Stimulated activated CD4-positive, alpha-beta T cell treated with anti-CD3 and anti-CD28 coated beads, Interleukin-15, amount 100 ng/mL, for 1 hour (primary cell): ENCODE measurements at places on chromosomes 1 and 21.

GRCh38 chr1:3521426-3521825 lies 67.0 kb downstream of the ARHGEF16 start:
- DNase-seq: no peak

- no peak for DNase-seq
These were observed 128.0 kb downstream of the PSMG1 start for GRCh38 chr21:39055167-39055767.

DNA sequence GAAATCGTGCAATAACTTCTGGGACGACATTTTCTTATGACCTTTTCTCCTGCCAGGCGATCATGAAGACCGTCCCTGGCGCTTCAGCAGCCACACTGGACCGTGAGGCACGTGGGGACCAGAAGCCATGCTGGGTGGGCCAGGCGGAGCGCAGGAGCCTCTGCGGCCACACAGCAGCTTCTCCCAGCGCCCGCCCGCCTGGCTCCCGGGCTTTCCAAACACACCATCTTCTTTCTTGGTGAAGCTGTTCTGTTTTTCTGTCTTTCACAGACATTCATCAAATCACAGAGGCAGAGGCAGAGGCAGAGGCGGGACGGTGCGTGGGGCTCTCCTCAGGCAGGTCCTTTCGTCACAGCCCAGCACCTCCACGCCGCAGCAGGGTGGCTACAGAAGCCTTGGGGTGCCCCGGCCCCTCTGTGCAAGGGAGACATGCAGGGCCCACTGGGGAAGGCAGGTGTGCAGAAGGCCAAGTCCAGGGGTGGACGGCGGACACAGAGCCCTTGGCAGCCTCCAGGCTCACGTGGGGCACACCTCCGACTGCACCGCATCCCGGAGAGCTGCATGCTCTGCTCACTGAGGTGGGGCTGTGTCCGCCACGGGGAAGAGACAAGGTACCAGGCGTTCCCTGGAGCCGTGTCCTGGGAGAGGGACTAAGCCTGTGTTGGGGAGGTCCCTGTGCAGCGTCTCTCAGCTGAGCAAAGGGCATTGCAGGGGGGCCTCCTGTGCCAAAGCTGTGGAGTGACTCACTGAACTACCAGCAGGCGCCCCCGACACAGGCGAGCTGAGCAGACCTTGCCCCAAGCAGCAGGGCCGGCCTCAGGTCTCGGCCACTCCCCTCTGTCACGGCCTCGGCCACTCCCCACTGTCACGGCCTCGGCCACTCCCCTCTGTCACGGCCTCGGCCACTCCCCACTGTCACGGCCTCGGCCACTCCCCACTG lies 2.6 kb upstream of the TMEM240 start:
- no peak for DNase-seq

- DNase-seq: no peak
These were observed 1.1 kb downstream of the LRRC8C start for GRCh38 chr1:89633800-89634625.

- DNase-seq: no peak
These were observed 30.8 kb downstream of the SPAG17 start for GRCh38 chr1:118154220-118154619.

GRCh38 chr1:42420911-42421585 lies 34.8 kb downstream of the ZMYND12 start:
- no peak for DNase-seq

DNA sequence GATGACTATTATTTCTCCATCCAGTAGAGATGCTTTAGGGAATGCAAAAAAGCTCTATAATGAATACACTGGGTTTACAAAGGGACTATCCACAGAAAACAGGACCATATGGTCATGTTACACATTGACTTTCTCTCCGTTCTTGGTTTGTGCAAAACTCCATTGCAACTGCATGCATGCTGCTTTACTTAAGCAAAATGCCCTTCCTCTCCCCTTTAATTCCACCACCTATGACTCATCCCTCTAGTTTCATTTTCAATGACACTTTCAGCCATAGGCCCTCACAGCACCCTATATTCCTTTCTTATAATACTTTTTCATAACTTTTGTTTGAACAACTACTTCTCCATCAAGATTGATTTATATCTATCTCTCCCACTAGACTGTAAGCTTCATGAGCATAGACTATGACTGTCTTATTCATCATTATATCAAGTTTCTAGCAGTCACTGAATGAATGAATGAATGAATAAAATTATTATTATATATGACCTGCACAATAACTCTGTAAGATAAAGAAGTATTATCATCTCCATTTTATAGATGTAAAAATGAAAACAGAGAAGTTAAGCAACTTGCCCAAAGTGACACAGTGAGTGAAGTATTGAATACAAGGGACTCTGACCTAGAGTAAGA lies 248.9 kb downstream of the PLPP3 start:
- DNase-seq: no peak

GRCh38 chr1:91584878-91585277 lies 84.2 kb downstream of the CDC7 start:
- no peak for DNase-seq

GRCh38 chr1:205505076-205505729 lies 734 bp downstream of the CDK18 start:
- no peak for DNase-seq

DNA sequence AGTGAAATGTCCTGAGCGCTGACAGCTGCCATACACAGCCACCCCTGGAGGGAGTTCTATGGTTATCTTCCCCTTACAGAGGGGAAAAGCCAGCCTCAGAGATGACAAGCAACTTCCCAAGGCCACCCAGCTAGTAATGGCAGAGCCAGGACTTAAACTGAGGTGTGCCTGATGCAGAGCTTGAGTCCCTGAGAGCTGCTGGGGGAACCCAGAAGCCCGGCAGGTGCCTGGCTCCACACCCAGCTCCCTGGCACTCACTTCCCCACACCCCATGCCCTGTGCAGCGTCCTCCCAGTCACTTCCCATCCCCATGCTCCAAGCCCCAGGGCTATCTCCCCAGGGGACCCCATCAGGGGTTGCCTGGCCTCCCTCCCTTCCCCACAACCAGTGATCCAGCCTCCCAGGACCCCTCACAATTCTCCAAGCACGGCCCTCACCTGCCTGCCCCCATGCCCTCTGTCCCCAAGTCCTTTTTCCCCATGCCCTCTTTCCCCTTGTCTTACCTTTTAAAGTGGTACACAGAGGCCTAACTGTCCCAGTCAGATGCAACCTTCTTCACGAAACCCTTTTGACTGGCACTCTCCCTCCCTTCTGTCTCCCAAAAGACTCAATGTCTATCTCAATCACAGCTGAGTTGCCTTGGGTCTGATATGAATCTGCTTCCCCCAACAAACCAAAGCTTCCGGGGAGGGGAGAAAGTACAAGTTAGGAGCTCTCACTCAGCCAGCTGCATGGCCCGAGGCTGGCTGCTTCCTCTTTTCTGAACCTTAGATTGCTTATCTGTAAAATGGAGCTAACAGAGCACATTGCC lies 39.8 kb upstream of the LRP8 start:
- no peak for DNase-seq

- no peak for DNase-seq
These were observed 105.2 kb upstream of the TSPAN2 start for GRCh38 chr1:115194506-115194905.

DNA sequence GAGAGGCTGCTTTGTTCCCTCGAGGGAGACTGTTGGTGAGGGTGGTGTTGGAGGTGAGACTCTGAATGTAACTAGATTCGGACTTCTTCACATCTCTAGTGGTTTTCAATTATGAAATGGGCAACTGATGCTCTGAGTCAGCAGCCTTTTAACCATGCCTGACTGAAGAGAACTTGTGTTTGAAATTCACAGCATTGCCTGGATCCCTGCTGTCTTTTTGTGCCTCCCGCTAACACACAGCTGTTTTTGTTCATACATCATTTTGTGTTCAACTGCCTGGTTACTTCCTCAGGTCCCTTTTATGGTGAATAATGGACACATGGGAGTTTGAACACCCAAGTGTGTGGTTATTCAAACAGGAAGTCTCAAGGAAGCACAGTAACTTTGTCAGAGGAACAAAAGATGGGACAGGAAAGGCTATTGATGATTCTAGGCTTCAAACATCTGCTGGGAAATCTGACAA lies 16.8 kb downstream of the LAMC1 start:
- no peak for DNase-seq

- no peak for DNase-seq
These were observed 9.4 kb upstream of the MT1HL1 start for GRCh38 chr1:237013608-237014007.

GRCh38 chr1:61058483-61059245 lies 23.7 kb upstream of the NFIA start:
- DNase-seq: no peak

- no peak for DNase-seq
These were observed 1.8 kb downstream of the ZNF683 start for GRCh38 chr1:26370591-26371382.

GRCh38 chr1:92502247-92502646 lies 15.5 kb upstream of the GFI1 start:
- DNase-seq: no peak

DNA sequence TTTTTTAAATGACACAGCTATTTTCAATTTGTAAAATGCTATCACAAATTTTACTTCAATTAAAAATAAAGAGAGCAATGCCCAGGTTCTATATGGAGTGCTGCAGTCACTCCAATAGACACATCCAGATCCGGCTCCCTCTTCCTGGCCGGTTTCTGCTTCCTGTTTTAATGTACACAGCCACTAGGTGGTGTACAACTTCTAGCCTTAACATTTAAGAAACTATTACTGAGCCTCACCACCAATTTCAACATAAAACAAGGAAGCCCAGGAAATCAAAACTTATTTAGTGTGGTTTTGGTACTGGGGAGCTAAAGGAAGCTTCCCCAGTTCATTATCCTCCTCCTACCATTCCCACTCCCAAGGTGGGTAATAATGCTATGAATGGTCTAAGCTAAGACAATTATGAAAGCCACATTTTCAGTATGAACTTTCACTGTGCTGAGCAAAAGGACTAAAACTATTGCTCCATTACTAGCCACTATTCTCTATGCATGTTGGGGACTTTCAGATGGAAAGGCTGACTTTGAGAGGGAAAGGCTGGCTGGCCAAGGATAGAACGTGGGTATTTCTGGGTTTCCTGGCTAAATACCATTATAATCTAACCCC lies 25.5 kb upstream of the MTMR11 start:
- no peak for DNase-seq

DNA sequence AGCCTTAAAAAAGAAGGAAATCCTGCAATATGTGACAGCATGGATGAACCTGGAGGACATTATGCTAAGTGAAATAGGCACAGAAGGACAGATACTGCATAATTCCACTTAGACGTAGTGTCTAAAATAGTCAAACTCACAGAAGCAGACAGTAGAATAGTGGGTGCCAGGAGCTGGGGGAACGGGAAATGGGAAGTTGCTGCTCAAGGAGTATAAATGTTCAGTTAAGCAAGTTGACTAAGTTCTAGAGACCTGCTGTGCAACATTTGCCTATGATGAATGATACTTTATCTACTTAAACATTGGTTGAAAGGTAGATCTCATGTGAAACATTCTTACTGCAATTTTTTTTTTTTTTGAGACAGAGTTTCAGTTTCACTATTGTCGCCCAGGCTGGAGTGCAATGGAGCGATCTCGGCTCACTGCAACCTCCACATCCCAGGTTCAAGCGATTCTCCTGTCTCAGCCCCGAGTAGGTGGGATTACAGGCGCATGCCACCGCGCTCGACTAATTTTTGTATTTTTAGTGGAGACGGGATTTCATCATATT lies 197.8 kb downstream of the HIVEP3 start:
- DNase-seq: no peak

DNA sequence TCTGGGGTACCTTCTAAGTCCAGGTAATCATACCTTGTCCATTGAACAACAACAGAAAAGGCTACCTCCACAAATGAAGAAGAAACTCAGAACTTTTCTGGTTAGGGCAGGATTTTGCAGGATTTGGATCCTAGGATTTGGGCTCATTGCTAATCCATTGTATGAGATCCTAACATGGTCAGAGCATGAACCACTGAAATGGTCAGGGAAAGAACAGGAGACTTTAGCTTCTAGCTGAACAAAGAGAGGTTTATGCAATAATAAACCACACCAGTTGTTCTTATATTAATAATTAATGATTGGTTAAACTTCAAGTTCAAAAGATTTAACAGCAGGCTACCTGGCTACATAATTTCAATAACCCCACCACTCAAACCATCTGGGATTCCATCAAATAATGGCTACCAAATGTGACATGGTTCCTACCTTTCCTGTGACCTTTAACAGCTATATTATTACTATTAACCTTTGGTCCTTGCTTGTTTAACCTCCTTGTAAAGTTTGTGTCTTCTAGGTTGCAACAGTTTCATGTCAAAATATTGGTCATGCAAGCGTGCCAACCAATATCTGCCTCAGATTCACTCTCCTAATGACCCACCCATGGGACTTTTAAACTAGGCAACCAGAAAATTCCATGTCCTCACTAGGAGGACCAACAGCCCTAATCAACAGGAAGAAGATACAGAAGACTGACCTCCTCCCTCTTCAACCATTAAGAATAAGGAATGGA lies 60.6 kb upstream of the USH2A start:
- DNase-seq: no peak

GRCh38 chr1:228414511-228415211 lies 2.0 kb downstream of the TRIM17 start:
- no peak for DNase-seq

DNA sequence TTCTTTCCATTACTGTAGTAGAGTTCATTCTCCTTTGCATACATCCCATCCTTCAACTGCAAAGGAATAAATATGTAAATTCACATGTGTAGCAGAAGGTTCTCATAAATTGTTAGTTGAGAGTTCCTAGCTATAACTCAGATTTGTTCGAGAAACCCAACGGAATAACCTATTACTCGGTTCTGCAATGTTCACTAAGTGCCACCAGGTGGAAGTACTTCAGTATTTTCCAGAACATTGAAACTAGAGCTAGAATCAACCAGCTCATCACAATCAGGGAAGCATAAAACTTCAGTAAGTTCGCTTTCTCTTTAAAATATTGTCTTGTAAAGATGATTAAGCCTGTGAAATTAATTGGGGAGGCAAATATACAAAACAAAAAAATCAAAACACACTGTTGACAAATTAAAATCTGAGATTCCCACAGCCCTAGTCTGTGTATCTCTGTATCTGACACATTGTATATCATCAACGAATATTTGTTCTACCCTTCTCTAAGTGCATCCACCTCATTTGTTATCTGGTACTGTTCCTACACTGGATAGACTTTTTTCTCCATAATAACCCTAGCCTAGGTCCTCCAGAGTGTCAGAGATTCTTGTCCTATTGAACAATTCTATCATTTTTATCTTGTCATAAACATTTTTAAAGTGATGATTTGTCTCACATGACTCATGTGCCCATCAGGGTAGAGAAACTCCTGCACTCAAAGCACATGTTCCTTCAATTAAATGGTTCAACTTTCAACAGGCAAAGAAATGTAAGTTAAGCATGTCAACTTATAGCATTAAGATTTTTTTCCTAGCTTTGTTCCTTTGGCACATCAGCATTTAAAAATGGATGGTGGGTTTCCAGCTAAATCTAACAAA lies 31.9 kb downstream of the MROH9 start:
- DNase-seq: no peak

GRCh38 chr1:98794196-98794886 lies 132.8 kb downstream of the SNX7 start:
- DNase-seq: no peak

GRCh38 chr1:178571807-178572206 lies 58.9 kb downstream of the TEX35 start:
- DNase-seq: no peak

GRCh38 chr21:38840456-38841300 lies 34.9 kb downstream of the ETS2 start:
- DNase-seq: no peak

- no peak for DNase-seq
These were observed 28.4 kb upstream of the CD2 start for GRCh38 chr1:116725798-116726197.

- no peak for DNase-seq
These were observed 42.7 kb upstream of the SLC16A1 start for GRCh38 chr1:112998592-112999235.

GRCh38 chr1:110050602-110051261 lies 16.3 kb downstream of the STRIP1 start:
- DNase-seq: no peak
